ENCODE measurements at places on chromosomes 1 and 21.

GRCh38 chr1:6157528-6158174, 22.5 kb downstream of the CHD5 start:
- DNase-seq: no peak

- DNase-seq: no peak
Observed at GRCh38 chr1:195053478-195053877, 1554.8 kb downstream of the KCNT2 start.

DNA sequence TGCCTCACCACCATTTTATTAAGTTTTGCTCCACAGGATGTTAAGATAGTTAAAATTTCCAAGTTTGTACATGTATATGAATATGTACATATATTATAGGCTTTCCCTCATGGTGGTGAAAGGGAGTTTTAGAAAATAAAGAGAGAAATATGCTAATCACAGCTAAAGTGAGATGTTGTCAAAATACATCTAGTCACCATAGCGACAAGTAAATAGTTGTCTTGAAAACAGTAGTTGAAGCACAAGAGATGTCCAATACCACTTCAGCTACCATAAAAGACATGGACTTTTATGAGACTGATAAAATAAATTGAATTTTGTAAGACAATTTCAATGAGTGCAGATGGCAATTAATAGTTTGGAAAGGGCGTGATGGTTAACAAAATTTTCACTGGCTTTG, 1600.0 kb downstream of the BRINP3 start:
- no peak for DNase-seq

GRCh38 chr1:45686015-45686287, 382 bp downstream of the GPBP1L1 start:
- peak; percentile 68 for DNase-seq

- peak; percentile 51 for DNase-seq
Observed at GRCh38 chr1:43348809-43349593, 9.8 kb upstream of the CDC20 start.

GRCh38 chr21:35116777-35117176, 67.7 kb upstream of the RUNX1 start:
- no peak for DNase-seq
